Nucleus accumbens (tissue), 56 donors: ENCODE measurements at places on chromosomes 1 and 21.
A peak's percentile ranks its signal among the peaks of the same experiment; 100 is the strongest.

- DNase-seq: peak; percentile 60
Observed at GRCh38 chr1:164576291-164577271, 17.6 kb downstream of the PBX1 start.

DNA sequence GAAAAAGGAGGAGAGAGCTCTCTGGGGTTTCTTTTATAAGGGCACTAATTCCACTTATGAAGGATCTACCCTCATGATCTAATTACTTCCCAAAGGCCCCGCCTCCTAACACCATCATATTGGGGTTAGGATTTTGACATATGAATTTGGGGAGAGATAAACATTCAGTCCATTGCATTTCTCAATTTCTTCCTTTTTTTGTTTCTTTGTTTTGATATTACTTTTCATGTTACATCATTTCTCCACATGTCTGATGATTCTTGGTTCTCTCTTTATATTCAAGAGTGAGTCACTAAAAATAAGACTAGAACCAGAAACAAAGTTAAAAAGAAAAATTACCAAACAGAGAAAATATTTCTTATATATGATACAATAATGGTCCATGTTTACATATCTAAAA, 63.2 kb upstream of the DUSP10 start:
- DNase-seq: no peak

GRCh38 chr1:38031513-38031866, 15.1 kb downstream of the POU3F1 start:
- no peak for DNase-seq

GRCh38 chr1:162906485-162906884, 45.5 kb upstream of the CCDC190 start:
- DNase-seq: no peak

GRCh38 chr1:27940297-27940696, 5.5 kb downstream of the SMPDL3B start:
- DNase-seq: peak; percentile 18

DNA sequence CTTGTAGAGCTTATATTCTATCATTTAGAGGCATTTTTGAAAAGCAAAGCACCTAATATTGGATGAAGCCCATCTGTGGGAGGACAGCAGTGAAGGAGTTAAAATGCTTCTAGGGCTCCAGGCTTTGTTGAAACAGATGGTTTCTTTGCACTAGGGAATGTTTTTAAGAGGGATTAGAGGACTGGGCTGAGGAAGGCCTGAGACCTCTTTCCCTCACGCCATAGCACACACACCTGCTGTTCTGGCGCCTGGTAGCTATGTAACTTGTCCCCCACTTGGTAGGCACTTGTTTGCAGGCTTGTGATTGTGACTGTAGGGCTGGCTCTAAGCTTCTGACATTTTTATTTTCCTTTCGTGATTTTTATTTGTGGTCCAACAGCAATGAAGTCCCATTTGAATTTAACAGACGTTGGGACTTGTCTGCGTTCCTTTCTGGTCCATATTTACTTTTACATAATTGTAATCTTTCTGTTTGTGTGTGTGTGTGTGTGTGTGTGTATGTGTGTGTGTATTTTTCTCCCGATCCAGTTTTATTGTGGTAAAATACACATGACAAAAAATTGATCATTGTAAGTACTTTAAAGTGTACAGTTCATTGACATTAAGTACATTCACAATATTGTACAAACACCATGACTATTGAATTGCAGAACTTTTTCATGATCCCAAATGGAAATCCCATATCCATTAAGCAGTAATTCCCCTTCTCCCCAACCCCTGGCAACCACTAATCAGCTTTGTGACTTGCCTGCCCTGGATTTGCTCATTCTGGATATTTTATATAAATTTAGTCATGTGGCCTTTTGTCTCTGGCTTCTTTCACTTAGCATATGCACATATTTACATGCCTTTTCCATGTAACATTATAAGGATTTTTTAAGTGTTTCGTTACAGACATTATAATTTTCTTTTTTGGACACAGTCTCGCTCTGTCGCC, 33.5 kb upstream of the MACF1 start:
- no peak for DNase-seq

DNA sequence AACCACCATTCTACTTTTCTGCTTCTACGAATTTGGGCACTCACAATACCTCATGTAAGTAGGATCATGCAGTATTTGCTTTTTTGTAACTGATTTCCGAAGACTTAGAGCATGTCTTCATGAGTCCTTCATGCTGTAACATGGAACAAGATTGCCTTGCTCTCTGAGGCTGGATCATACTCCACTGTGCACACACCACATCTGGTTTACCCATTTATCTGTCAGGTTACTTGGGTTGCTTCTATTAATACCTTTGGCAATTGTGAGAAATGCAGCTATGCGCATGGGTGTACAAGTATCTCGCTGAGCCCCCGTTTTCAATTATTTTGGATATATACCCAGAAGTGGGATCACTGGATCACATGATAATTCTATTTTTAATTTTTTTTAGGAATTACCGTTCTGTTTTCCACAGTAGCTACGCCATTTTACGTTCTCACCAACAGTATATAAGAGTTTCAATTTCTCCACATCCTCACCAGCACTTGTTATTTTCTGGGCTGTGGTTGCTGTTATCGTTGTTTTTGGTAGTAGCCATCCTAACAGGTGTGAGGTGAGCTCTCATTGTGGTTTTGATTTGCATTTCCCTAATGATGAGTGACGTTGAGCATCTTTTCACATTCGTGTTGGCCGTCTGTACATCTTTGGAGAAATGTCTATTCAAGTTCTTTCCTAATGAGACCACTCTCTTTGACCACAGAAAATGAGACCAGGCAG, 10.7 kb upstream of the SLC2A5 start:
- no peak for DNase-seq

GRCh38 chr1:65359888-65360287, 50.5 kb downstream of the DNAJC6 start:
- no peak for DNase-seq

DNA sequence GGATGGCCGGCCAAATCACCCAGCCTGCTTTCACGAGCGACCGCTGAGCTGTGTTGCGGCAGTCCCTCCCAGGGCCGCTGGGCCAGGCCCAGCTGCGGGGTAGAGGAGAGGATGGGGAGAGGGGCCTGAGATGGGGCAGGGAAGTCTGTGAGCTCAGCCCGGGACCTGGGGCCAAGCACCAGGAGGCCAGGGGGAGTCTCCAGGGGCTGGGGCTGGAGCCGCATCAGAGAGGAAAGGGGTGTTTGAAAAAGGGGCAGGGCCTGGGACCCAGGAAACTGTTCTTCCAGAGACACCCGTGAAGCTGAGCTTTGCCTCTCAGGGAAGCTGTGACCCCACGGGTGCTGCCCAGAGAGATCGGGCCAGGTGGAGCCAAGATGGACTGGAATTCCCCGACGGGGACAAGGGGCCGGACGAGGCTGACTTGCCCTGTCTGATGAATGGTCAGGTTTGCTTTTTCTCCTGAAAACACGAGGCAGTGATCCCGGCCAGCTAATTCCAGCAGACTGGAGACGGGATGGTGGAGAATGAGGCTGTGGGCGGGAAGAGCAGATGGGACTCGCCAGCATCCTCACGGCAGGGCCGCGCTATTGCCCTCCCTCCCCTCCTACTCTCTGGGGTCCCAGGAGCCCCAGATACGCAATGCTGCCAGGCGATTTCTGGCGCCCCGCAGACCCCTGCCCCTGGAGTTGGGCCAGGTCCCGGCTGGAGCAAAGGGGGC, 40.3 kb upstream of the COL18A1 start:
- DNase-seq: no peak

DNA sequence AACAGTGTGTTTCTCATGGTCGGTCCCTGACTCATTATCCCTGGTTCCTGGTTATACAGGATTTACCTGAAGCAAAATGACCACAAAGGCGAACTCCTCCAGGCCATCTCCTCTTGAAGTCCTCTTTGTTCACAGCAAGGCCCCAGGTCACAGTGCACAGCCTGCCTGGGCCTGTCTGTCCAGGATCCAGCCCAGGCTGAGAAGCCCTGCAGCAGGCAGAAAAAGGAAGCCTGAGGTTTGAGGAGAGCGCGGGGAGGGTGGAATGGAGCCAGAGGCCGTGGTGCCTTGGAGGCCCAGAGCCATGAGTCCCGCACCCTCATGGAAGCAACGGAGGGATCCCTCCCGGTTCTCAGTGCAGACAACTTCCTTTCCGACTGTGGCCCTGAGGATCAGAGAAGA, 136.8 kb upstream of the IRF2BP2 start:
- no peak for DNase-seq

DNA sequence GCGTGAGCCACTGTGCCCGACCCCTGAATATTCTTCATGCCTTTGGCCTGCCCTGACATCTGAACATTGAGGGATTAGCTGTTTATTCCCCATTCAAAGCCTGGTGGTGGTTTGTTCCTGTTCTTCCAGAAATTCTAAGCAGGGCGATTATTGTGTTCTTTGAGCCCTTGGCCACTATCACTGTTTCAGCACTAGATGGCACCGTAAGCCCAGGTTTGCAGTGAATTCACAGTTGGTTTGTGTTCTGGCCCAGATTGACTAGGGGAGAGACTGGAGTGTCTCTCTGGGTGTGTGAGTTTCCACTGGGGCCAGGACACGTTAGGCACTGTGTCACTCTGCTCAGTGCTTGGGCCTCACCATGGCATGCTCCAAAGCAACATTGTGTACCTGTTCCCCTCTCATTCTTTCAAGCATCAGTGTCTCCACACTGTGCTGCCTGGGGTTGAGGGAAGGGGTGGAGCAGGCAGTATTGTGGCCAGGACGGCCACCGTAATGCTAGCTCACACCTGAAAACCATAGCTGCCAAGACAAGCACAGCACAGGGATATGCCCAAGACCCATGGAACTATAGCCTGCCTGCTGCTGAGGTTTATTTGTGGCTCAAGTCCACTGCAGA, 52.7 kb downstream of the PKN2 start:
- no peak for DNase-seq

DNA sequence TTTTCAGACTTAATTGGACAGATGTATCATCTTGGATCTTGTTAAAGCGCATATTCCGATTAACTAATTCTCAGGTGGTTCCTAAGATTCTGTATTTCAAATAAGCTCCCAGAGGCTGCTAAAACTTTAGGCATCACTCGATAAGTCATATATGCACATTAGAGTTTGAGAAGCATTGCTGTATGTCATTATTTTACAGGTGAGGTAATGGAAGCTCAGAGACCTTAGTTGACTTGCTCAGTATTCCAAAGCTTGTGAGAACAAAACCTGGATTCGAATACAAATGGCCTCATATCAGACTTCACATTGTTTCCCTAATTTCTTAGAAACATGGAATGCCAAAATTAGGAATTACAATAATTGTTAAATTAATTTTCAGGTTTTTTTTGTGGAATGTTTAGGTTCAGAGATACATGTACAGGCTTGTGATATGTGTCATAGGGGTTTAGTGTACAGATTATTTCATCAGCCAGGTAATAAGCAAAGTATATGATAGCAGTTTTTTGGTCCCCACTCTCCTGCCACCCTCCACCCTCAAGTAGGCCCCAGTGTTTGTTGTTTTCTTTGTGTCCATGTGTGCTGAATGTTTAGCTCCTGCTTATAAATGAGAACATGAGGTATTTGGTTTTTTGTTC, 96.8 kb downstream of the XPR1 start:
- no peak for DNase-seq

DNA sequence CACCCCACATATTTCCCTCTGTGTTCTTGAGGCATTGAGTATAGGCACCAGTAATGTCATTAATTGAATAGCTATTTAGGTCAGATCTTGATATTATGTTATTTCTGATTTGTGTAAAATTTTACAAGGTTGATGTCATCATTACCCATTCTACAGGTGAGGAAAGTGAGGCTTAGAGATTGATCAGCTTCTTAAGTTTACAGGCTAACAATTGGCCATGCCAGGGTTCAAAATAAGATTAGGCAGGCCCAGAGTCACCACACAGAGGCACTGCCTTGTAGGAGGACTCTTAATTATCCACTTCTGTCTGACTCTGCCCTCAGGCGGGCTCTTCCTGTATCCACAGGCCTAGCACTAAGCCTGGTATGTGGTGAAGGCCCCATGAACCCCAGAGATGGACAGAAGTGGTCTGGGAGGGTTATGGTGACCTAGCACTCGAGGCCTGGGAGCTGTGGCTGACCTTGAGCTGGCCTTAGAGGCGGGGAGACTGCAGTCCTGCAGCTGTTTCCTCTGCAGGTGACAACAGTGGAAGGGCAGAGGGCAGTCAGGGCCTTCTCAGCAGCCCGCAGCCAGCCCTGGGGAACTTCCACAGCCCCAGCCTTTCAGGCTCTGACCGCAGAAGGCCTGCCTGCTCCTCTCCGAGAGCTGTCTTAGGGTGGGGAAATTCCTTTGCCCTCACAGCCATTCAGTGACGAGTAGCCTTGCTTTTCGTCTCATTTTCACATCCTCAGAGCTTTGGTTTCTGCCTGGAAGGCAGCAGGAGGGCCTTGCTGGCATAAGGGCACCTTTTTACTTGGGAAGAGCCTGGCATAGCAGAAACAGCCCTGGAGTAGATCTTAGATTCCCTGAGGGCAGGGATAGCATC, 12.2 kb downstream of the ZDHHC18 start:
- DNase-seq: no peak

GRCh38 chr1:224700918-224701531, 84.9 kb downstream of the CNIH3 start:
- DNase-seq: no peak

DNA sequence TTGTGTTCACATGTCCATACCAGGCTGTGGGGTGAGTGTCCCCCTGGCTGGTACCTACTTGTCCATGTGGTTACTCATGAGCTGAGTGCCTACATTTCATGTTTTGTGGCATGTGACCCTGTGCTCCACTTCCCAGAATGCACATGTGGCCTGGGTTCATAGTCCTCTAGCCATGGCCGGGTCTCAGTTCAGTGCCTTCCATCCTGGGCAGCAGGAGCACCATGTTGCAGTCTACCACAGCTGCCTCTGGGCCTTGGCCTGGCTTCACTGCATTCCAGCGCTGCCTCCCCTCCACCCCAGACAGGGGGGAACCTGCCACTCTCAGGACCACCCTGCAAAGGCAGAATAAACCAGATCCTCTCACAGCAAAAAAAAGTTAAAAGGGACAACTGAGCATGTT, 5.5 kb downstream of the CEPT1 start:
- DNase-seq: no peak

DNA sequence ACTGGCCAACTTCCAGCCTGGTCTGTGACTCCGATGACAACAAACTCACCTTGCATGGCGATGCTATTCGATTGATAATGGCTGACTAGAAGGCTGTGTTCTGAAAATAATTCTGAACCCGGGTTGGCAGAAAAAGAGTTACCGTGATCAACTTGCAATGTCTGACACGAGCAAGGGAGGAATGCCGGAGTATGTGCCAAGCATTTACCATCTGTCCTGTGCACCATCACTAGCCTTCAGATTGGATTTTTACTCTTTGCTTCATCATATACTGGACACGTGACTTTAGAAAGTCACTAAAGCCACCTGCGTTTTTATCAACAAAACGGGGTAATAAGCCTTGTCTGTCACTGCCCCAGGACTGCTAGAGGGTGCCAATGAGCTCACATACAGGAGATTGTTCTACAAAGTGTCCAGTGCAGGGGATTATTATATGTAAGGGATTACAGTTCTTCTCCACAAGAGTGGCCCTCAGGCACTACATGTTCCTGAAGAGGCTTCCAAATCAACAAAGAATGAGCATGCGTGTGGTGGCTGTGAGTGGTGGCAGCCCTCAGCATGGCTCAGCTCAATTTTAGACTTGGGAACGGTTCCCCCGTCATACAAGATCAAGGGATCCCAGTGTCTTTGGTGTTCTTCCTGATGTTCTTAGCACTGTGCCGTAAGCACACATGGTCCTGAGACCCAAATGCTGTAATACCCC, 35.8 kb downstream of the SSBP3 start:
- DNase-seq: no peak

GRCh38 chr1:163027610-163028009, 41.6 kb upstream of the RGS4 start:
- no peak for DNase-seq
